ENCODE measurements at places on chromosomes 1 and 21.

GRCh38 chr1:64745181-64745985 is 508 bp downstream of the RAVER2 start:
- no peak for DNase-seq

GRCh38 chr1:154524881-154525280 is 22.7 kb upstream of the SHE start:
- DNase-seq: no peak

DNA sequence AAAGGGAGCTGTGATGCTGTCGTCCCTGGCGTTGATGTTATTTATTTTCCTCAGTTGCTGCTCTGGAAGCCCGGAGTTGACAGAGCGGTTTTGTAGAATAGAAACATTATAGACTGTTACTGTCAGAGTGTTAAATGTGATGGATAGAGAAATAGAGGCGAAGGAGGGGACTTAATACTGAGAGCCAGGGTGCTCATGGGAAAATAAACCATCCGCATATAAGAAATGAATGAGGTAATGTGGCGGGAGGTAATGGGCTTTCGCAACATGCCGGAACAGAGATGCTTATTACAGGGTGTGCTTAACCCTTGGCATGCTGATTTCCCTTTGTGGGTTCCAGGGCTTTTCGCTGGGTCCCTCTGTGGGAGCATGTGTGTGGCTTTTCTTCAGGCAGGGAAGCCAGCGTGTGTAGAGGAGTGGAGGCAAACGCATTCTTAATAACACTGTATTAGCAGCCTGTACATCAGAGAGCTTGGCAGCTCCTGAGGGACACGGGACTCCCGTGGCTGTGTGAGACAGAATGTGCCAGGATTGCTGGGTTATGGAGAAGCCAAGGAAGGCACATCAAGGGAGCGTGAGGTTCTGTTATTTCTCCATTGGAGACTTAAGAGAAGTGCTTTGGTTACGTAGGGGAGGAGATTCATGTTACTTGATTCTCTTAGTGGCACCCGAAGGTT is 141.0 kb downstream of the PBX1 start:
- DNase-seq: no peak

- DNase-seq: no peak
These were observed 15.4 kb downstream of the IL12RB2 start for GRCh38 chr1:67323087-67323486.

GRCh38 chr1:227742738-227743715 is 7.8 kb downstream of the SNAP47 start:
- no peak for DNase-seq

DNA sequence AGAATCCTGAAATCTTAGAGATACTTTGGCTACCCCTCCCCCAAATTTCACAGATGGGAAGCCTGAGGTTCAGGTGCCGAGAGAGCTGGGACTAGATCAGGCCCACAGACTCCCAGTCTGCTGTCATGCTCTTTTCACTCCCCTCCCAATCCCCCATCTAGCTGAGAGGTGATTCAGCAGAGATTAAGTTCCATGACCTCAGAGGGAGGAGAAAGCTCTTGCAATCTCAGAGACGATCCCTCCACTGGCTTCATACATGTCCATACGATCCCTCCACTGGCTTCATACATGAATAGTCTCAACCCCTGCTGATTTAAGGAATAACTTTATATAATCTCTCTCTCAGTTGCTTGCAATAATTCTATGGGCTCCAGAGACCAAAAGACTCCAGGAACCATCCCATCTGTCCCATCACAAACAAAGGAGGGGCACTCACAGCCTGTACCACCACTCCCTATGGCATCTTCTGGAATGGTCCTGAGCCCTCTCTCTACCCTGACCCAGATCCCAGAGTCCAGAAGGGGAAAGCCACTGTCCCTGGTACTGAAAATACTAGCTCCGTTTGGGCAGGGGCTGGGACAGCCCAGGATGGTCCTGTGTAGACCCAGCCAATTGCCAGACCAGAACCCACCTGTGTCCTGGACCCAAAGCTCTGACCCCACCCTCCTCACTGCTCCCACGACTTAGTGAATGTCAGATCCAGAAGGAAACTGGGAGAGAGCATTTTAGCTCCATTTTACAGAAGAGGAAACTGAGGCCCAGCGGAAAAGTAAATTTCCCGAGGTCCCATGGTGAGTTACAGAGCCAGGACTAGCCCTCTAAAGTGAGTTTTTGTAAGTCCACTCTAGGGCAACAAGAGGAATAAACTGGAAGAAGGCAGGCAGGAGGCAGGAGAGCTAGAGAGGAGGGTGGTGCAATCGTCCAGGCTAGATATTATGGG is 27.1 kb downstream of the RIMS3 start:
- no peak for DNase-seq

- no peak for DNase-seq
These were observed 18.4 kb downstream of the TTC34 start for GRCh38 chr1:2783069-2783434.

DNA sequence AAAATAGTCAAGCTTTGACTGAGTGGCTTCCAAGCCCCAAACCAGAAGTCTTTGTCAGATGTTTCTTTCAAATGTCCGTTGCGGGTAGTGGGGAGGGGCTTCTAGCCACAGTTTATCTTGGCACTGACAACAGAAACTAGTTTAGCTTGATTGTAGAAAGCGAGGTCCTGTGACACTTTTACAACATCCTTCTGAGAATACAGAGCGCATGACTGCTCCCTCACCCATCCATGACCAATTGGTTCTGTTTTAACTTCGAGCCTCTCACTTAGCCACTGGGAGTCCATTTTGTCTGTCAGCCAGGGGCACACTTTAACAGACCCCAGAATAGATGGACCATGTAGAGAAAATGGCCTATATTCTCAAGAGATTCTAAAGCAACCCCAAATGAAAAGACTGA is 199.2 kb upstream of the ST6GALNAC5 start:
- no peak for DNase-seq

GRCh38 chr1:6634371-6635052 is 9.8 kb downstream of the THAP3 start:
- no peak for DNase-seq

DNA sequence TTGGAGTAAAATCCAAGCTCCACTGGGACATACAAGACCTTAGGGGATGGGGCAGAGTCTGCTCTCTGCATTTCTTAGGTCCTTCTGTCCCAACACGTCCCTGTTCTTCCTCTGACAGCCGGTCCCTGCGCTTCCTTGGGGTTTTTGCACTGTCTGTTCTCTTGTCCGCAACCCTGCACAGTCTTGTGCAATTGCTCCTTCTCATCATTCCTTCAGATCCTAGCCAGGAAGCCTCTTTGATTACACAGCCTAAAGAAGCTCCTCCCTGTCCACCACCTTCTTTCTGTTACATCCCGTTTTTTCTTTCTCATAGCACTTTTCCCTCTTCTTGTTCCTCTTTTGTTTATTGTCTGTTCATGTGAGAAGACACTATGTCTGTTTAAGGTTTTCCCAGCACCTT is 19.9 kb downstream of the ACOT11 start:
- DNase-seq: no peak

- no peak for DNase-seq
These were observed 1.0 kb downstream of the IQGAP3 start for GRCh38 chr1:156571261-156571852.

GRCh38 chr21:25791319-25791718 is 56.5 kb downstream of the GABPA start:
- DNase-seq: no peak

- no peak for DNase-seq
These were observed 118.9 kb downstream of the PGBD5 start for GRCh38 chr1:230307213-230307612.

GRCh38 chr1:155513300-155513916 is 49.2 kb downstream of the ASH1L start:
- DNase-seq: no peak

DNA sequence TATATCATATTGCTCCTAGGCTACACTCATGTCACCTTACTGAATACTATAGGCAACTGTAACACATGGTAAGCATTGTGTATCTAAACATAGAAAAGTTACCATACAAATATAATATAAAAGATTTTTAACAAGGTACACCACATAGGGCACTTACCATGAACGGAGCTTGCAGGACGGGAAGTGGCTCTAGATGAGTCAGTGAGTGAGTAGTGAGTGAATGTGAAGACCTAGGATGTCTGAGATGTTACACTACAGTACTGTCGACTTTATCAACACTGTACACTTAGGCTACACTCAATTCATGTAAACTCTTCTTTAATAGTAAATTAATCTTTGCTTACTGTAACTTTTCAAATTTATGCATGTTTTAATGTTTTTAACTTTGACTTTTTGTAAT is 81.0 kb upstream of the PLD5 start:
- no peak for DNase-seq

- no peak for DNase-seq
These were observed 22.8 kb downstream of the SLC9C2 start for GRCh38 chr1:173580071-173580470.

GRCh38 chr1:213369465-213369864 is 318.4 kb downstream of the RPS6KC1 start:
- DNase-seq: no peak

- DNase-seq: no peak
These were observed 18.4 kb downstream of the MTHFR start for GRCh38 chr1:11787251-11787803.

DNA sequence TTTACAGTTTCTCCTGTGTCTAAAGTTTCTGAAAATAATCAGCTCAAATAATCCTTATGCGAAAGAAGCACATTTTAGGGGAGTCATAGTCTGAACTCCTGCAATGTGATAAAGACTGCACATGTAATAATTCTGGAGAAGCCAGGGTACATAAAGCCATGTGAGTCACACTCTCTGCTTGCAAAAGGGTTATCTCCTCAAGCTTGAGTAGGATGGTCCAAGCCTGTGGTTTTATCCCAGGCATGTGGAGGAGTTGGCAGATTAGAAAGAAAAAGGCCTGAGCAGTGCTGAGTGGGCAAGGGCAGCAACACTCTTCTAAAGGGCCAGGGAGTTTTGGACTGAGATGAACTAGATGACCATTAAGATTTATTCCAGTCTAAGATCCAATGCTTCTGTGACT is 220.4 kb downstream of the RHOU start:
- DNase-seq: no peak

- DNase-seq: no peak
These were observed 61.8 kb downstream of the CLEC20A start for GRCh38 chr1:178434899-178435435.

- DNase-seq: no peak
These were observed 250.6 kb upstream of the ZP4 start for GRCh38 chr1:238141353-238141752.

GRCh38 chr1:41277371-41277975 is 35.4 kb upstream of the SCMH1 start:
- no peak for DNase-seq

- DNase-seq: no peak
These were observed 106.1 kb downstream of the PRDM2 start for GRCh38 chr1:13806108-13806507.

DNA sequence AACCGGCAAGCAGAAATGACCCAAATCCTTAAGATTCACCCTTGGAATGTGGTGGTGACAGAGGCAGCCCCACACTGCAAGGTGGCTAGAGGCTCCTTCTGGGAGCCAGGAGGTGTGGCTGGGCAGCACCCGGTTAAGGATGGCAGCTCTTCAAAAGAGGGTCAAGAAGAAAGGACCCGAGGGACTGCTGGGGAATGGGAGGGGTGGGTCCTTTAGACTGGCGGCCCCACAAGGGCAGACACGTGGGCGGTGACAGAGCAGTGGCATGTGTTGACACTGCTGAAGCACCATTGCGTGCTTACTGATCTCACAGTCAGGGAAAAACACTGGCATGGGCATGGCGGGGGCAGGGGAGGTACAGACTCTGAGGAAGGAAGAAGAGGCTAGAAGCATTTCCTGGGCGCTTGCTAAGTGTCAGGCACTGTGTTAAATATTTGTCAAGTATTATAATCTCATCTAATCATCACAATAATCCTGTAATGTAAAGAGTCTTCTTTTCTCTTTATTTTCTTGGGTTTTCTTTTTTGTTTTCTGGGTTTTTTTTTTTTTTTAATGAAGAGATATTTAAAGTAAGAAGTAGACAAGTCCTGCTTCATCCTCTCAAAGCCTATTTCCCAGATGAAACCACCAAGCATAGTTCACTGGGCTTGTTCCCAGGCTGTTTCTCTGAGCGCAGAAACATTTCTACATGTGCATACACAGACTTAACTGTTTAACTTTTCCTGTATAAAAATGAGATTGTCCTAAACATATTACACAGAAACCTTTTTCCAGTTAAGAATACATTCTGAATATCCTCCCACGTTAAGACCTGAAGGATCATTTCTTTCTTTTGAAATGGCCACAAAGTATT is 165.8 kb upstream of the EDN2 start:
- no peak for DNase-seq

GRCh38 chr1:188582911-188583532 is 1754.3 kb downstream of the PLA2G4A start:
- no peak for DNase-seq

GRCh38 chr21:25402134-25402961 is 204.9 kb downstream of the MRPL39 start:
- DNase-seq: peak; percentile 21

GRCh38 chr1:74753104-74753503 is 20.2 kb downstream of the TYW3 start:
- DNase-seq: no peak

- no peak for DNase-seq
These were observed 8.9 kb downstream of the LRRC8C start for GRCh38 chr1:89641781-89642180.

DNA sequence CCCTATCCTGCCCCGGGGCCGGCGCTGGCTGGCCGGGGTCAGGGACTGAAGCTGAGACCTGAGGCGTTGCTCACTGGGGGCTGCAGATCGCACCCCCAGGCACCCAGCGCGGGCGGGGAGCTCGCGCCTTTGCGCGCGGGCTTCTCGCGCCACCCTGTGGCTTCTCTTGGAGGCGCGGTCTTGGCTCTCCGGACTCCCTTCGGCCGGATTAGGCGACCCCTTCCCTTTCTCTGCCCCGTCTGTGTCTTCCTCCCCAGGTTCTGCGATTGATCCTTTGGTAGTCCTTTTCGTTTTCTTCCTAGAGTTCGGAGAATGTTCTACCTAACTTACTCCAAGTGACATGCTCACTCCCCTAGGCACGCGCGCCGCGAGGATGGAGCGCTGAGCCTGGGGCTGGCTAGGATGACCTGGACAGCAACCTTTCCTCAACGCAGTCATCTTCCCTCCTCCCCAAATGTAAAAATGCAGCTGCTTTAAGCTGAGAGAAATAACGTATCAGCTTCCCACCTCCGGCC is 495 bp upstream of the NTRK1 start:
- no peak for DNase-seq

- DNase-seq: no peak
These were observed 206.3 kb downstream of the SIPA1L2 start for GRCh38 chr1:232423591-232423990.

GRCh38 chr1:96722161-96722922 is 758 bp downstream of the PTBP2 start:
- peak; percentile 37 for DNase-seq

Data from stimulated activated CD8-positive, alpha-beta memory T cell treated with anti-CD3 and anti-CD28 coated beads, Interleukin-15, amount 100 ng/mL, for 48 hours (primary cell).